Activated T-cell treated with anti-CD3 and anti-CD28 coated beads, Interleukin-2, amount 50 U/mL, for 4 hours (primary cell): ENCODE measurements at places on chromosomes 6 and 20. TPM values are rescaled to one million over a fixed set of nuclear protein-coding genes. Genes with fewer than 3 reads are reported as not detected.

GRCh38 chr20:51460569-51461265, 81.8 kb downstream of the NFATC2 start:
- no peak for DNase-seq

The SALL4 gene
- total RNA-seq: 0.15 TPM

DNA sequence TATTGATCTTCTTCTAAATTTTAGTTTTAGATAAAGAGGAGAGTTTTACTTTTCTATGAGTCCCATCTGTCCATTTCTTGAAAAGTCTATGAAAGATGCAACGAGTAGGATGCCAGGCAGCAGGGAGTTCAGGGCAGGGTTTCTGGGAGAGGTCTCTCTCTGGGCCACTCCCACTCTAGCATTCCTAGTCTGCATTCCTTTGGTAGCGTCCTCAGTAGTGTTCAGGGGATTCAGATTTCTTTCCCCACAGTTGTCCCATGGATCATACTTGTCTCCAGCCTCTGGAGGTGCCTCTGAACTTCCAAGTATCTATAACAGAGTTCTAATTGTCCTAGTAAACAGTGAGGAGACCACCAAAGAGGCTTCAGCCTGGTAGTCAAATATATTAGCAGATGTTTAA, 225.3 kb downstream of the RIMS1 start:
- no peak for DNase-seq

The FAM83D gene
- total RNA-seq: 1.4 TPM
